ENCODE measurements at places on chromosomes 2 and 18.

GRCh38 chr18:2150566-2150965 is 420.7 kb downstream of the METTL4 start:
- DNase-seq, result no peak

GRCh38 chr2:135991861-135992260 is 6.4 kb upstream of the DARS1 start:
- no peak for DNase-seq

GRCh38 chr18:74468547-74469061 is 11.5 kb upstream of the DIPK1C start:
- DNase-seq, result no peak

DNA sequence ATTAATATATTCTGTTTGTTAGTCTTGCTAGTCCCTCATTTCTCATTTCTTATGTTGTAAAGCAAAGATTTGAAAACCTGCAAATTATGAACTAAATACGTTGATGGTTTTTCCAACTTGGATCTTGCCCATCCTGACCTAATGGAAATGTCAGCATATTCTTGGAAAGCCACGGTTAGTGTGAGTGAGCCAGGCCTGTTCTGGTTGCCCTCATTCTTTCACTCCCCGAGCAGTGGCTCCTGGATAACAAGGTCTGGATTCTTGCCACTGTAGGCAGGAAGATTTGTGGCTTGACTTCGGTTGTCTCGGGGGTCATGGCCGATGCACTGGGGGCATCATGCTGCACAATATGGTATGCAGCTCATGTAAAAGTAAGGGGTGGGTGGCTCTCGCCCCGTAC is 359.1 kb downstream of the MEIS1 start:
- DNase-seq, result no peak

Measured in NK-92 treated with Interleukin-12 subunit alpha and Interleukin-12 subunit beta, amount 100 ng/mL, for 24 hours (cell line).